ENCODE measurements at places on chromosomes 3 and 15.

GRCh38 chr15:98927996-98928395 lies 79.6 kb downstream of the PGPEP1L start:
- no peak for DNase-seq

- DNase-seq, result no peak
Measured at GRCh38 chr15:52786436-52787122, 3.6 kb downstream of the ONECUT1 start.

- DNase-seq, result no peak
Measured at GRCh38 chr3:63478990-63479660, 173.3 kb upstream of the SNTN start.

- no peak for DNase-seq
Measured at GRCh38 chr3:9194509-9195184, 54.8 kb downstream of the SRGAP3 start.

- no peak for DNase-seq
Measured at GRCh38 chr15:68061171-68061570, 7.1 kb downstream of the PIAS1 start.

GRCh38 chr15:99132634-99133287 lies 27.9 kb downstream of the SYNM start:
- no peak for DNase-seq

- DNase-seq, result no peak
Measured at GRCh38 chr15:74891469-74891868, 1.6 kb downstream of the MPI start.

DNA sequence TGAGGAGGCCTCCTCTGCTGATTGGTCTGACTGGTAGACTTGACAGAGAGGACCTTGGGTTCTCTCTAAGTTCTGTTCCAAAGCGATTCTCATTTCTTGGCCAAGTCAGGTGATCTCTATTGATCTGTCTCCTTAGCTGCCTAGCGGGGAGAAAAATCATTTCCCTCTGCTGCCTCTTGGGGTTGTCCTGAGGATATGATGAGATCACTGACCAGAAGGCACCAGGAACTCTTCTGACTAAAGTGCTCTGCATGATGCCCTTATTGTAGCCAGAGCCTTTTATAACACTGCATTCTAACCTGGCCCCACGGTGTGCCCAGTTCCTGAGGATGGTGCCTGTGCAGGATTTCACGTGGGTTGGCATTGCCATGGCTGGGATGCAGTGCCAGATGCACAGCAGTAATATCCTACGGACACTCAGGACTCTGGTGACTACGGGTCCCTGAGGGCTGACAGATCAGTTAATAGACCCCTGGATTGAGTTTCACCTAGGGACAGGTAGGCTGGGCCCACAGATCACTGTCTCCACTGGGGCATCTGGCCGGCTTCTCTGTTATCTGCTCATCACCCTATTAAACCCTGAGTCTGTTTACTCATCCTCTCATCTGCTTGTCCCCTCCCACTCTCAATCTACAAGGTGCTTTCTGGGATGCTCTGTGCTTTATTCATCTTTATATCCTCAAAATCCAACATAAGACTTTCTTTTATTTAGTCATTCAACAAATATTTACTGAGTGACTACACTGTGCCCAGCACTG lies 3.9 kb upstream of the HEG1 start:
- no peak for DNase-seq

- DNase-seq, result no peak
Measured at GRCh38 chr3:189311521-189311920, 139.8 kb downstream of the TPRG1 start.

- no peak for DNase-seq
Measured at GRCh38 chr15:85499371-85499887, 119.0 kb downstream of the AKAP13 start.

GRCh38 chr3:172102123-172102882 lies 62.9 kb downstream of the FNDC3B start:
- DNase-seq, result no peak

GRCh38 chr3:189249987-189250386 lies 78.2 kb downstream of the TPRG1 start:
- DNase-seq, result no peak

- no peak for DNase-seq
Measured at GRCh38 chr15:90085565-90085964, 16.7 kb downstream of the IDH2 start.

GRCh38 chr3:33612607-33613006 lies 105.4 kb downstream of the CLASP2 start:
- no peak for DNase-seq

GRCh38 chr3:11134794-11135193 lies 19.5 kb upstream of the HRH1 start:
- DNase-seq, result no peak

DNA sequence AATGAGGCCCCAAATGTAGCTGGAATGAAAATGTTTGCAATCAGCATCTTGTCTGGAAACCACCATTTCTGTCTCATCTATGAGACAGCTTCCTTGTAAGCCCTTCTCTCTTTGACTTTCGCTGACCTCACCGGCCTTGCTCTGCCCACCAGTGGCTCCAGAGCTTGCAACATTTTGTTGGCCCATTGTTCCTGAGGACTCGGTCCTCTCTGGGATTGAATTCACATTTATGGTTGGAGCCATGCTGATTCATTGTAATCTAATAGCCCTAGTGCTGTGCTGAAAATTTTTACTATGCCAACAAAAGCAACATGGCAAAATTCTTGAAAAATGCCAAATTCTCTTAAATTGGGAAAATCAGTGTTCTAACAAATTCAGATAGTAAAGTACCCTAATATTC lies 37.2 kb downstream of the ABHD5 start:
- no peak for DNase-seq

GRCh38 chr3:171825222-171825828 lies 15.0 kb upstream of the PLD1 start:
- no peak for DNase-seq

- no peak for DNase-seq
Measured at GRCh38 chr3:143224716-143225115, 105.1 kb downstream of the CHST2 start.

- DNase-seq, result no peak
Measured at GRCh38 chr3:32376115-32376514, 15.5 kb upstream of the CMTM7 start.

- DNase-seq, result no peak
Measured at GRCh38 chr3:135057996-135058395, 262.9 kb downstream of the EPHB1 start.

DNA sequence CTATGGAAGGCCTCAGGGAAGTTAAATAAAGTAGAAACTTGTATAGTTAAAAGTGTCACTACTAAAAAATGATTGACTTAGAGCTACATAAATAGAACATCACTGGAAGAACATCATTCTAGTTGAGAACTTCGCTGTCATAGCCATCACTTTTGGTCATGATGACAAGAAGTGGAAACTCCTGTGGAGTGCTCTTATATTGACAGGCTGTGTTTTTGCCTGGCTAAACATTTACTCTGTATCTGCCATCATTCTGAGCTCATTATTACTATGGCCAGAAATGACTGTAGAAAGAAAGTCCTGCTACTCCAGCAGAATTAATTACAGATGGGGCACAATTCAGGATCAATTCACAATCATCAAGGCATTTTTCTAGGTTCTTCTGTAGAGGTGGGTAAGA lies 165.1 kb upstream of the GOLIM4 start:
- no peak for DNase-seq

- no peak for DNase-seq
Measured at GRCh38 chr3:32457971-32458471, 44.6 kb downstream of the CMTM6 start.

DNA sequence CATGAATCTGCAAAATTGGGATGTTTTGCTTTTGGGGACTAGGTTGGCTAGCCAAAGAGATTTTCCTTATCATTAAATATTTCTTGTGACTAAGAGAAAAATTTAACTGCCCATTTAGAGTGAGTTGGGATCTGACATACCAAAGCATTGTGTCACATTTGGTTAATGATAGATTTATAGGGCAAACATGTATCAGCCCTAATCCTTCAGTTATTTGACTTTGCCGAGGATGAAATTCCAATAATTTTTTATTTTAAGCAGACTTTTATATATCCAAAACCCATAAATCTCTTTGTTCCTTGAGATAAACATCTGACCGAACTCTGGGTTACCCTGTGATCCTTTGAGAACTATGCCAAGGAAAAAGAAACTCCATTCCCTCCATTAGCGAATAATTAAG lies 218.9 kb downstream of the CDIN1 start:
- DNase-seq, result no peak

DNA sequence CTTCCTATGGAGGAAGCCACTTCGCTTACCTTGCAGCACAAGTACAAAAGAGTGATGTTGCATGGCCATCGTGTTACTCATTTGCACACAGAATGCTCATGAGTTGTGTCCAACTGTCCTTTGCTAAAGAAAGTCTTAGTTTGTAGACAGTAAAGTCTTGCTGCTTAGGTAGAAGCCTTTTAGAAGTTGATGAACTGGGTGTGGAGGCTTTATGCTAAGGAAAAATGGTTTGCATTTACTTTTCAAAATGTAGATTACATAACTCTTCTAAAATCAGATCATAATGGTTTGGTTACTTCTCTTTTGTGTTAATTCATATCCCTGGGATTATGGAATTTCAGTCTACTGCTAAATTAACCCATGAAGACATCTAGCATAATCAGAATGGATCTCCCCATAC lies 84.5 kb upstream of the FLNB start:
- no peak for DNase-seq

GRCh38 chr15:81254916-81255290 lies 58.2 kb downstream of the IL16 start:
- no peak for DNase-seq

DNA sequence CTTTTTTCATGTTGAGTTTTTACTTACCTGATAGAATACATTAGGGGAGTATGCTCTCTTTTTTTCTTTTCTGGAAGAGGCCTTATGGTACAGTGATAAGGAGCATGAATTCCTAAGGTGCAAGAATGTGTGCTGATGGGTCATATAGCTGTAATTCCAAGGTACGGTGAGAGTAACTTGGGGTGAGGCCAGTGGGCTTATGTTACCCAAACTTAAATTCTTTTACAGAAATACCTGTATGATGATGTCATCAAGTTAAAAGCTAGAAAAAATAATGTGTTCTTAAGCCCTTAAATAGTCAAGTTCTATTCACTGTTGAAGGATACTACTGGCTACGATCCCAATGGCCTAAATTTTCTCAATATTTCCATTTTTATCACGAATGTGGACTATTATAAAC lies 111.2 kb downstream of the GMPS start:
- no peak for DNase-seq

- DNase-seq, result no peak
Measured at GRCh38 chr3:162525771-162526170, 1029.2 kb downstream of the OTOL1 start.

GRCh38 chr15:68298882-68299381 lies 21.4 kb downstream of the FEM1B start:
- no peak for DNase-seq

DNA sequence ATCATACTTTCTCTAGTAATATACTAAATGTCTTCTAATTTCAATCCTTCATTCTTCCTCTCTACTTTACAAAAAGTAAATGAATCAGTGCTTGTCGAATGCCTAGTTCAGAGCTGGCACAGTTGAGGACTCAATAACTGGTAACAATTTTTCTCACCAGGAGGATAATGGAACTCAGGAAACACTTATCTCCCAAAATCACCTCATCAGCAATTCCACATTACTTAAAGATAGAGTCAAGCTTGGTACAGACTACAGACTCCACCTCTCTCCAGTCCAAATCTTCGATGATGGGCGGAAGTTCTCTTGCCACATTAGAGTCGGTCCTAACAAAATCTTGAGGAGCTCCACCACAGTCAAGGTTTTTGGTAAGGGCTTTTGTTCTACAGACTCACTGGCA lies 16.3 kb downstream of the ZBED2 start:
- no peak for DNase-seq

DNA sequence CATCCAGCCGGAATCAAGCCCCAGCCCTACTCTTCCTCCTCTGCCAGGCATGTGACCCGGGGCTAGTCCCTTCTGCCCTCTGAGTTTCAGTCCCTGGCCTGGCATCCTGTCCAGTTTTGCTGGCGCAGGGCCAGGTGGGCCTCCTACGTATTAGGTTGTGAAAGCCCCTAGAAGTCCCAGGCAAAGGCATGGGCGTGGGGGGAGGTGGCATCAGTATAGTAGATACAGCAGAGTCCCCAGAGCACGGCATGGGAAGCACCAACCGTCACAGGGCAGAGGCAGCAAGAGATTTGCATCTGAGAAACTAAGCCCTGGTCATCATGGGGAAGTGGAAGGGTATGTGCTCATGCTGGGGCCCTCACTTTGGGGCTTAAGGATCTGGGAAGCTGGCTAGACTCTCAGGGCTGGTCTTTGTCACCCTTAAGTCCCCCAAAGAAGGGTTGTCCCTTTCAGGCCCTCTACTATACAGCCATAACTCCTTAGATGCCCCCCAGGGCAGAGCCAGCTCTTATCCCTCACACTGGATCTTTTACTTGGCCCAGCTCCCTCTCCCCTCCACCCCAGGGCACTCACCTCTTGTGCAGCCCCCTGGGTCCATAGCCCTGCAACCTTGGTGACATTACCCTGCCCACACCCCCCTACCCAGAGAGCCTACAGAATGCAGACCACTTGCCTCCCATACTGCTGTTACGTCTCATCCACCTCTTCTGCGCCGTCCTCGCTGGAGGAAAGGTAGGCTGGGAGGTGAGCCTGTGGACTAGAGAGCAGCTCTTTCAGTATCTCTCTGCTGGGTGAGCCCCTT lies 11.3 kb downstream of the NBEAL2 start:
- peak; percentile 31 for DNase-seq

- DNase-seq, result no peak
Measured at GRCh38 chr3:128319741-128320141, 146.9 kb downstream of the DNAJB8 start.

DNA sequence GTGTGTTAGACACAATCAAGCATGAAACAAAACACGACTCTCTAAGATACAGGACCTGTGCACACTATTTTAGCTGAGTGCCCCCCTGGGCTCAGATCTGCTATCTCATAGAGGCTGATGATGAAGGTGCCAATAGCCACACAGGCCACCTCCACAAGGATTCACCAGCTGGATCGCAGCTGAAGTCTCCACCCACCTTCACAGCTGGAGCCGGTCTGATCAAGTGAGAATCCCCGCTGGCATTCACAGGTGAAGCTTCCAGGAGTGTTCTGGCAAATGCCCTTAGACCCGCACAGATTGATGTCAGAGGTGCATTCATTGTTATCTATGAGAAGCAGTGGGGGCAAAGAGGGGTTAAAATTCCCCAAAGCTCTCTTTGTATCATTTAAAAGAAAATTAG lies 90.1 kb downstream of the DUT start:
- no peak for DNase-seq

DNA sequence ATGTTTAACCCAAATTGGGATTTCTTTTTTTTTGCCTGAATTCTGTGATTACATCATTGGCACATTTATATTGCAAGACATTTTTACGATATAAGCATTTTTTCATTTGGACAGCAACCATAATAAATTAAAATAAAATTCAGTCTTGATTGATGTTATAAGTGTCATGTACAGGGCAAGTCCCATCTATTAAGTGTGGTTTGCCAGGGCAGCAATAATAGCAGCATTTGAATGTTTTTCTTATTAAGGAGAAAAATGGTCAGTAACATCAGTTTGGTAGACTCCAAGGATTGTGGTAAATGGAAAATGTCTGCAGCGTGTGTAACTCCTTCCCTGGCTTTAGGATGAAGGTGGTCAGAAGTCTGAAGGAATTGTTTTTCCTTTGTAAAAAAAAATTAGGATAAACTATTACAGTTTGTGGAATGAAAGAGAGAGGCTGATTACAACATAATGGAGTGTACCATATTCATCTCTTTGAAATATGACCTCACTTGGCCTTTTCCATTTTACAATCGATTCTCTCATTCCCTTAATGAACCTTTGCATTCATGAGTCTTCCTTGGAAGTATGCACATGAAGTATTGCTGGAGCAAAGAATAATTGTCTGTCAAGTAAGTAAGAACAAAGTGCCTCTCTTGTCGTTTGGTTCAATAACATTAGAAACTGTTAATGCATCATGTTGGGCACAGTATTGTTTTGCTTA lies 405.4 kb upstream of the THRB start:
- no peak for DNase-seq

GRCh38 chr3:60746043-60746638 lies 505.1 kb downstream of the FHIT start:
- DNase-seq, result no peak

Data from nucleus accumbens (tissue), 56 donors.